ENCODE measurements at places on chromosomes 7 and 10.

DNA sequence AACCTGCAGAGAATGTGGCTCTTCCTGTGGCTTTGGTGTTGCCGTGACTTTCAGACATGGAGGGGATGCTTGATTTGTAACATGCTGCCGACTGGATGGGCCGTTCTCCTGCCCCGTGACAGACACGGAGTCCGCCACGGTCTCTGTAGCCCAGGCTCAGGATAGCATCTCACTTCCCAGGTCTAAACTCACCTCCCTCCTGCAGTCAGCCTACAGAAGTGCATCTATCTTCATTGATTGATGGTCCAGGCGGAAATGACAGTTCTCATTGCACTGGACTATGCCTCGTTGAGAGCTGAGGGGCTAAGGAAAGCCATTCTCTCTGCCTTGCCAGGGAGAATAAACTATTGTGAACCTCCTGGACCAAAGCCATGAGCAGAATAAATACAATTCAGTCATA lies 77.5 kb downstream of the CHN2 start:
- DNase-seq = no peak

DNA sequence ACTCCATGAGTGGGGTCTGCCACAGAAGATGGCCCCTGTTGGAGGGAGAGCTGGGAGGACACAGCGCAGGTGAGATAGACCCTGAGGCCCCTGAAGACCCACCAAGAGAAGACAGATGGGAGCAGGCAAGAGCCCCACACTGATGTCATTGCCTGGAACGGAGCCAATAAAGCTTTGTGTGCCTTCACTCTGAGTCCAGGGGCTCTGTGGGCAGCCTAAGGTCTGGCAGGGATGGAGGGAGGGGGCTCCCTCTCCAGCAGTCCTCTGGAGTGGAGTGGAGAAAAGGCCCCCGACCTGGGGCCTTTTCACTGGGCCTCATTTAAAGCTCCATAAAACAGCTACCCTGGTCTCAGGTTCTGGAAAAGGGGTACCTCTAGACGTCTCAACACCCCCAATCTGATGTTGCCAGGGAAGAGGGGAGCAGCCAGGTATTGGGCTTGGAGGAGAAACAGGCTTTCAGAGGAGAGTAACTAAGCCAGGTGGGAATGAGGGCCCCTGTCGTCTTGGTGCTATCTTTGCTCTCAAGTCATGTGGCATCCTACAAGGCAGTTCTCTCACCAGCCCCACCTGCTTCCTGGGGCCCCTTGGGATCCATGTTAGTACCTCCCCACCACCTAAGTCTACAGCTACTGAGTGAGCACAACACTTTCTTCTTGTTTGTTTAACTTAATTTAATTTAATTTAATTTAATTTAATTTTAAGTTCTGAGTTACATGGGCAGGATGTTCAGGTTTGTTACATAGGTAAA lies 1.4 kb downstream of the C10orf62 start:
- DNase-seq = no peak

DNA sequence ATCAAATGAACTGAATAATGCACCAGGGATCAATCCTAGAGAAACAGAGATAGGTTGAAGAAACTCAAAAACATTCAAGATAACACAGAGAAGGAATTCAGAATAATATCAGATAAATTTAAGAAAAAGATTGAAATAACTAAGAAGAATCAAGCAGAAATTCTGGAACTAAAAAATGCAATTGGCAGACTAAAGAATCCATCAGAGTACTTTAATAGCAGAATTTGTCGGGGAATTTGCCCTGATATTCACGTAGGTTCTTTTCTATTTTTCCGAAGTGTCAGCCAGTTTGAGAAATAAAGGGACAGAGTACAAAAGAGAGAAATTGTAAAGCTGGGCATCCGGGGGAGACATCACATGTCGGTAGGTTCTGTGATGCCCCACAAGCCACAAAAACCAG lies 9.4 kb upstream of the IMMP2L start:
- DNase-seq = no peak

GRCh38 chr7:104536956-104537355 lies 208.6 kb downstream of the LHFPL3 start:
- no peak for DNase-seq

GRCh38 chr10:27716521-27716920 lies 29.1 kb downstream of the MKX start:
- no peak for DNase-seq

DNA sequence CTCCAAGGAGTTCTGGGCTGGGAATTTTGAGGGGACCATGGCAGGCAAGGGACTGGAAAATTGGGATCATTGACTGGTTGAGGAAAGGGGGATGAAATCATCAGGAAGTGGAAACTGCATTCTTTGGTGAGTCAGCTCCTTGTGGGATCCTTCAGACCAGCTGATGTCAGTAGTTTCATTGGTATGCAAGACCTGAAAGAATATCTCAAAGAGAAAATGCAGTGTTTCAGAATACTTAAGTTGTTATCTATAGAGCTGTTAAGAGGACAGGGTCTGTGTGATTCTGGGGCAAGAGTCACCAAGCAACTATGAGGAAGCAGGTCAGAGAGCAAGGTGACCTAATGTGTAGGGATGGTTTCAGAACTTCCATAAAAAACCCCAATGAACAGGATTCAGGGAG lies 595.9 kb upstream of the AUTS2 start:
- DNase-seq = no peak

DNA sequence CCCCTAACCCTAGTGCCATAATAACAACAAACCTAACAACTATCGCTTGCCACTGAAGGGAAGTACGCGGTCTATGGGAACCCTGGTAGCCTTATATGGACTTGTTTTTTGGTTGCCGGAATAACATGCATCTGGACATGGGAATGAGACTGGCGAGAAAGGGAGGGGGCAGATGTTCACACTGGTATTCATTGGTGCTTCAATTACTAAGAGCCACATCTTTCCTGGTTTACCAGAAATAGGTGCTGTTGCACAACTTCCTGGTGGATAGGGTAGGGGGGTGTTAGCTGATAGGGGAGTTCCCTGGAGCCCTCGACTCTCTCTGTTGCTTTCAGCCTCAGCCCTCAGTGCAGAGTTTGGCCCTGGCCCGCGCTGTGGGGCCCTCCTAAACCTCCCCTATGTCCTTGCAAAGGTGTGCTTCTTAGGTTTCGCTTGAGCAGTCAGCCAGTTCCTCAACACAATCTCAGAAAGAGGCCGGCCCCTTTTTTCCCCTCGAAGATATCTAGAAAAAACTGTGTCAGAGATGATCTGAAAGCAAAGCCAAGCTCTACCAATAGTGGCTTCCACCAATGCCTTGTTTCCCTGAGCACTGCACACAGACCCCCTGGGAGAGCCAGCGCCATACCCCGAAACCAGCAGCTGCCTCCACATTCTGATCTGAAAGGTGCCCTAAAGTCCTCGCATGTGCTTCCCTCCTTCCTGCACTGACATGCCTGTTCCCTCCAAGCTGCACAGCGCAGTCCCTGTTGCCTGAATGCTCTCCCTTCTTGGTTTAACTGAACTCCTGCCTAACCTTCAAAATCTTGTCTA lies 13.5 kb downstream of the TBXAS1 start:
- no peak for DNase-seq
